HS-5 (cell line): ENCODE measurements at places on chromosomes 6 and 20.

DNA sequence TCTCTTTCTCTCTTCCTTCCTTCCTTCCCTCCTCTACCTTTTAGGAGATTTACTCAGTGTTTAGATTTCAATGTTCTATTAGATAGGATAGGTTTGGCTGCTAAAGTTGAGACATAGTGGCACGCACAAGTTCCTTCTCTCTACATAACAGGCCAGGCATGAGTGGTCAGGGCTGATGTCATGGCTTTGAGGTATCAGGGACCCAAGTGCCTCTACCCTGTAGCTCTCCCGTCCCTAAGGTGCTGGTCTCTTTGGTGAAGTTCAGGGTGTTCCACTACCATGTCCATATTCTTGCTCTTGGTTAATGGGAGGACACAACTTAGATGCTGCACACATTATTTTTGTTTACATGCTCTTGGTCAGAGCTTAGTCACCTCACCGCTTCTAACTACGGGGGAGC, 245.3 kb downstream of the QKI start:
- no peak for DNase-seq

DNA sequence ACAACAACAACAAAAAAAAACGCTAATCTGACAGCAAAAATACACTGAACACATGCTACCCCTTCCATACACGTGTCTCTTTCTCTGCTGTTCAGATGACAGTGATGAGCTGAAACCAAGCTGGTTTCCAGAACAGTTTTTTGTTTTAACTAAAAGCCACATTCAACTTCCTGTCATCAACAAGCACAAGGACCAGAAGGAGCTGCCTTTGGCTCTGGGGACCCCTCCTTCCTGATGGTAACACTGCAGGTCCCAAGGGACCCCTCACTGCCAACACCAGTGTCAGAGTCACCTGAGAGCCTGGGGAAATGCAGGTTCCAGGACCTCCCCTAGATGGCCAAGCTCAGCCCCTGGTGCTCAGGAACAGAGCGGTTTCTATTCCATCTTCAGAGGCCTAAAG, 6.0 kb downstream of the CST7 start:
- DNase-seq, result no peak

- peak; percentile 65 for DNase-seq
Observed at GRCh38 chr20:47606983-47607613, 105.4 kb downstream of the NCOA3 start.

- no peak for DNase-seq
Observed at GRCh38 chr6:168018664-168019063, 21.2 kb downstream of the KIF25 start.

- DNase-seq, result no peak
Observed at GRCh38 chr6:31265926-31266325, 6.0 kb downstream of the HLA-C start.

GRCh38 chr6:51396583-51396982, 577.9 kb downstream of the TFAP2B start:
- no peak for DNase-seq

GRCh38 chr6:24010133-24010532, 115.9 kb upstream of the NRSN1 start:
- DNase-seq, result no peak

GRCh38 chr6:40160826-40161225, 226.6 kb upstream of the MOCS1 start:
- DNase-seq, result no peak
